A549 treated with dexamethasone at 1 μM for 4 hours (cell line): ENCODE measurements at places on chromosomes 3 and 15. TPM values are rescaled to one million over a fixed set of nuclear protein-coding genes. Genes with fewer than 3 reads are reported as not detected.

EFCAB12 gene
- total RNA-seq, result 0.67 to 1.3 TPM (median 1.1 TPM) in 5 replicates

SSUH2 gene
- 0.45 to 1.4 TPM (median 0.82 TPM) in 5 replicates for total RNA-seq

PPCDC gene
- total RNA-seq, result 14.8 to 19.5 TPM (median 17.1 TPM) in 5 replicates

GOLGA8J gene
- total RNA-seq, result not detected in 5 replicates

SAMD7 gene
- total RNA-seq, result not detected in 5 replicates

IFT122 gene
- total RNA-seq, result 8.6 to 13.5 TPM (median 12.0 TPM) in 5 replicates

LRTM1 gene
- not detected in 5 replicates for total RNA-seq

CYP1A2 gene
- not detected in 5 replicates for total RNA-seq

SLC28A2 gene
- total RNA-seq, result not detected in 5 replicates

C3orf22 gene
- total RNA-seq, result not detected in 5 replicates

BCL2A1 gene
- 8.5 to 17.9 TPM (median 9.4 TPM) in 5 replicates for total RNA-seq
